ENCODE measurements at places on chromosomes 5 and 9.

GRCh38 chr5:145484158-145484557, 351.0 kb downstream of the PRELID2 start:
- no peak for DNase-seq

DNA sequence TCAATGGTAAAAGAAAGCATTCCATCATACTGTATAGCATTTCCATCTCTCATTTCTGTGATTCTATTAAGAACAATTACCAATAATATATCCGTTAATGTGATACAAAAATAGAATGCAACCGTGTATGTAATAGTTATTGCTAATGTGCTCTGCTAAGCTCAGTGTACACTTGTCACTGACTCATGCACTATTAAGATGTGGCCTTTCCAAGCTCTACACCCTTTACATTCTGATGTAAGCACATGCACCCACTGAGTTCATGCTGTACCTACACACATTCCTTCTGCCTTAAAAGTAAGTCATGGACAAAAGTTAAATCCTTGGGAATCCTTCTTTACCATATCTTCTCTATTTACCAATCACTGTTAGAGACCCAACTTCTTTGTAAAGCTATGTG, 319.1 kb downstream of the ZSWIM6 start:
- DNase-seq, result no peak

DNA sequence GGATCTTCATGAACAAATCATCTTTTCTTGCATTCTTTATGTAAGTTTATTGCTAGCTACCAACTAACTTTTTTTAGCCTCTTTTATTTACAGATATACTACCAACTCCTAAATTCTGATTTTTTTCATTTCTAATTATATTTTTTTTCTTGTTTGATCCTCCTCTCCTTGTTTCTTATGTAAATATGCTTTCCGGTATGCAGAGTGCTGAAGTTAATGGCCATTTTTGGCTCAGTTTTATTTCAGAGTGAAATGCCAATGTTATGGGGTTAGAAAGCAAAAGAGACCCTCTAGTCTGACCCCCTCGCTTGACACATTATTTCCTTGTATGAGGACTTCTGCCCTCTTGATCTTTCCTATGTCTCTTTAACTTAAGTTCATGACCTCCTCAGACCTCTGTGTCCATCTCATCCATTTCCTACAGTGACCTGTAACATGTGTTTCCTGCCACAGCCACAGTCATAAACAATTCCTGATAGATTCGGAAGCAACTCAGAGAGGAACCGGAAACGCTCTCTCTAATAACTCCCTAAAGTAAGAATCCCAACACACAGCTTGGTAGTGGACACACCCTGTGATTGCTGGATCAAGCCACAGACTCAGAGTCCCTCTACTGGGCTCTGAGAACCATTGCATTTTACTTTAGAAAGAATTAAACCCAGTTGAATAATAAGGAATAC, 42.9 kb upstream of the AFAP1L1 start:
- DNase-seq, result peak; percentile 87

GRCh38 chr9:97555164-97555563, 53.7 kb downstream of the TMOD1 start:
- DNase-seq, result peak; percentile 4

All from SJSA1 (cell line).